Osteocyte (in vitro differentiated cells): ENCODE measurements at places on chromosomes 5 and 9. TPM values are rescaled to one million over a fixed set of nuclear protein-coding genes. Genes with fewer than 3 reads are reported as not detected.

DNA sequence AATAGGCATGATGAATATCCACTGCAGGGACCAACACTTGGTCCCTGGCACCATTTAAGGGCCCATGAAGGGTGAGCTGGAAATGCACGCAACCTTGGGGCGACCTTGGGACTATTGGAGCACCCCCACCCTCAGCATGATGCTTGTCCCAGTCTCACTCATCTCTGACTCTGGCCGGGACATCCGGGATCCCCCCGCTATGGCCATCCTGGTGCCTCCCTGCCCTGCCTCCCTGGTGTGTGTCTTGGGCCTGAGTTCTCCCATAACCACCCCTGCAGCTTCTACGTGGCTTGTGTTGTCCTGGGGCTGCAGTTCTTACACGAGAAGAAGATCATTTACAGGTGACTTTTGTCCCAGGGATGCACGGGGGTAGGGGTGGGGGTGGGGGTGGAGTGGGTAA lies 5.9 kb downstream of the ZDHHC12 start:
- H3K27ac ChIP-seq = no peak overlapping the region
- no peak for DNase-seq
- H3K27me3 ChIP-seq = no peaks in the 10 kb centered on the region
- peaks cover 8% of the 10 kb centered on the region for H3K4me1 ChIP-seq
- H3K4me3 ChIP-seq = no peak overlapping the region

DNA sequence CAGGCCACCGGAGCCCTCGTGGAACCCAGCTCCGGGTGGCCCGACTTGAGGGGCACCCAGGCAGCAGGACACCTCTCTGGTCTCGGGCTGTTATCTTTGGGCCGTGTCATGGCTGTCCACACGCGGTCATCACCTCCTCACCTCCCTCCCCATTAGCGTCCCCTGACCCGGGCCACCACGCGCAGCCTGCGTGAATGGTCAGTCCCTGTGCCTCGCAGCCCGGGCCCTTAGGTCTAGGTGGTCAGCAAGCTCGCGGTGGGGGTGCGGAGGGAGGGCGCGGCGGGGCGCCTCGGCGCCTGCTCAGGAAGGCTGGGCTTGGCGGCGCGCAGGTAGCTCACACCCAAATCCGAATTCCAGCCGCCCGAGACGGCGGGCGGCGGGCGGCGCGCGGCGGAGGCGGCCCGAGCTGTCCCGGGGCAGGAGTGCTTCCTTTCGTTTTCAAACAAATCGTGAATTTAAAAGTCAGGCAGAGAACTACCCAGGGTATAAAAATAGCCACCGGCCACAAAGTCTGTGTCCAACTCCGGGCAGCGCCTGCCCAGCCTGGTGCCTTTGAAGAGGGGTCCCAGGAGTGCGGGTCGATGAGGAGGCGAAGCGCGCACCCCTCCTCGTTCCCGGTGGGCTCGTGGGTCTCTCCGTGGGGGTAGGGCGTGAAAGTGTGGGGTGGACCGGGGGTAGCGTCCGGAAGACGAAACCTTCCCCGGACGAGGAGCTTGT lies 1.0 kb upstream of the RXRA start:
- H3K36me3 ChIP-seq = no peaks in the 10 kb centered on the region
- no peak for DNase-seq
- peak overlapping the region; percentile 84 for H3K27ac ChIP-seq
- peak overlapping the region; percentile 76 for H3K4me3 ChIP-seq
- no peaks in the 10 kb centered on the region for H3K27me3 ChIP-seq

- H3K27me3 ChIP-seq = no peaks in the 10 kb centered on the region
- H3K4me1 ChIP-seq = peaks cover 18% of the 10 kb centered on the region
Observed at GRCh38 chr9:4324513-4324912, 24.6 kb upstream of the GLIS3 start.

DNA sequence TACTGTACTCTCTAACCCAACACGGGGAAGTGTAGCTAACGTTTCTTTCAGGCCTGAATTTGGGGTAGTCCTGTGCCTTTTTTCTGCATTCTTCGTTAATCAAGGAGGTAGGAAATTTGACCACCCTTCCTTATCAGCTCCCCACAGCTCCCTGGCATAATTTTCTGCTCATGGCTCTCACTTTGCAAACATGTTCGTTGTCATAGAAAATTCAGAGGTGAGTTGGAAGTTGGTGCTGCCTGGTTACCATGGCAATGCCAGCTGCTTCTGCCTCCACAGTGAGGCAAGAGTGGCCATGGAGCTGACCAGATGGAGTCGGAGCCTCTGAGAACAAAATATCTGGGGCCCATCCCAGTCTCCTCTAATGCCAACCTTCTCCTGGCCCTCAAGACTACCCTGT lies 116.6 kb upstream of the BOD1 start:
- no peak overlapping the region for H3K4me3 ChIP-seq
- H3K27ac ChIP-seq = no peak overlapping the region
- H3K27me3 ChIP-seq = no peaks in the 10 kb centered on the region
- H3K36me3 ChIP-seq = no peaks in the 10 kb centered on the region

DNA sequence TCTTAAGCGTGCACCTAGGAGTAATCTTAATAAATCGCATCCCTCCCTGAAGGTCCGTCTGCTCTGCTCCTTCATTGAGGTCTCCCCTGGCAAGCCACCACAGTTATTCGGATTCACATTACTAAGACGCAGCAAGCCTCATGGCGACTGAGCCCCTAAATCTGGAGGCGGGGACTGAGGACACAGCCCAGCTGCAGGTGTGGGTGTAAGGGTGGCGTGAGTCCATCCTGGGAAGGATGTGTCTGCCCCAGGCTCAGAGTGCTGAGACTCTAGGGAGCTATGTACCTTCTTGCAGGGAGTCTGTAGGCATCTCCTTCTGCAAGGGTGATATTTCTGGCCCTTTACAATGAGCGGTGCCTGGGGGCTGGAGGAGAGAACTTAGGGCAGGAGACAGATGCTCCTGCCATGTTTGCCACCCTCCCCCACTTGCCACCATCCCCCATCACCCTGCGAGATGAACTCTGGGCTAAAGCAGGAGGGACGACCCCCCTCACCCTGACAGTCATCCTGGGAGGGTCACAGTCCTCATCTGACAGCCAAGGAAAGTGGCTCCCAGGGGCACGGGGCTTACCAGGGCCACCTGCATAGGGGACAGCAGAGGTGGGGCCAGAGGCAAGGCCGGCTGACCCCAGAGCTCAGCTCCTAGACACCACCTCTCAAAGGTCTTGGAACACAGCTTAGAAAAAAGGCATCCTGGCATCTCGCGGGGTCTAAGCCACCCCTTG lies 76.4 kb upstream of the FCN1 start:
- no peak overlapping the region for H3K27ac ChIP-seq
- H3K36me3 ChIP-seq = no peaks in the 10 kb centered on the region
- no peaks in the 10 kb centered on the region for H3K4me1 ChIP-seq
- H3K4me3 ChIP-seq = no peak overlapping the region

- no peak overlapping the region for H3K27ac ChIP-seq
- no peak overlapping the region for H3K4me3 ChIP-seq
- no peak for DNase-seq
- H3K4me1 ChIP-seq = no peaks in the 10 kb centered on the region
Observed at GRCh38 chr5:12292610-12293204, 388.5 kb upstream of the CTNND2 start.

GRCh38 chr9:128683340-128684064 lies 5.5 kb upstream of the SET start:
- no peaks in the 10 kb centered on the region for H3K36me3 ChIP-seq
- no peaks in the 10 kb centered on the region for H3K27me3 ChIP-seq
- peak overlapping the region; percentile 94 for H3K4me3 ChIP-seq
- peak overlapping the region; percentile 93 for H3K27ac ChIP-seq
- H3K4me1 ChIP-seq = peaks cover 41% of the 10 kb centered on the region
- no peak for DNase-seq

DNA sequence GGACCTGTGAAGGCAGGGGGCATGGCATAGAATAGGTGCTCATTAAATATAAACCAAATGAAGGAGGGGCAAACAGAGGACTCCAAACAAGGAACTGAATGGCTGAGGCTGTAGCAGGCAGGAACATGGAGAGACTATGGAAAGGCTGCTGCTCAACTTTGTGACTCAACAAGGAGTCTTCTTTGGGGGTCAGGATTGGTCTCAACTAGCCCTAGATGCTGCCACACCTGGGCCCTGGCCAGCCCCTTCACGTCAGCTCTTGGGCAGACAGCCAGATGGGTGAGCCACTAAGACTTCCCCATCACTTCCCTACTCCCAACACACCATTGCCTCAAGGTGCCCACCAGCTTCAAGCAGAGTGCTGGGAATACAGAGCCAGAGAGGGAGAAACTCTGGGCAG lies 11.0 kb downstream of the RPP25L start:
- H3K36me3 ChIP-seq = no peaks in the 10 kb centered on the region
- peaks cover 43% of the 10 kb centered on the region for H3K27me3 ChIP-seq
- H3K4me1 ChIP-seq = no peaks in the 10 kb centered on the region
- H3K4me3 ChIP-seq = no peak overlapping the region

Gene PCDHB4
- total RNA-seq = 2.9 and 4.1 TPM in 2 replicates

Gene RGS14
- total RNA-seq = 6.2 and 7.4 TPM in 2 replicates

Gene CAVIN4
- total RNA-seq = 1.1 and 1.6 TPM in 2 replicates

Gene IGFBPL1
- total RNA-seq = 1.7 and 2.8 TPM in 2 replicates

Gene PRKACG
- not detected in 2 replicates for total RNA-seq

Gene LRRC70
- 0.73 and 1.6 TPM in 2 replicates for total RNA-seq
